ENCODE measurements at places on chromosomes 5 and 9.

- DNase-seq: no peak
Measured at GRCh38 chr5:101843055-101843454, 453.0 kb downstream of the SLCO4C1 start.

GRCh38 chr5:143582176-143582575 is 178.7 kb upstream of the NR3C1 start:
- no peak for DNase-seq

- DNase-seq: no peak
Measured at GRCh38 chr5:141864371-141865370, 13.5 kb downstream of the PCDH1 start.

DNA sequence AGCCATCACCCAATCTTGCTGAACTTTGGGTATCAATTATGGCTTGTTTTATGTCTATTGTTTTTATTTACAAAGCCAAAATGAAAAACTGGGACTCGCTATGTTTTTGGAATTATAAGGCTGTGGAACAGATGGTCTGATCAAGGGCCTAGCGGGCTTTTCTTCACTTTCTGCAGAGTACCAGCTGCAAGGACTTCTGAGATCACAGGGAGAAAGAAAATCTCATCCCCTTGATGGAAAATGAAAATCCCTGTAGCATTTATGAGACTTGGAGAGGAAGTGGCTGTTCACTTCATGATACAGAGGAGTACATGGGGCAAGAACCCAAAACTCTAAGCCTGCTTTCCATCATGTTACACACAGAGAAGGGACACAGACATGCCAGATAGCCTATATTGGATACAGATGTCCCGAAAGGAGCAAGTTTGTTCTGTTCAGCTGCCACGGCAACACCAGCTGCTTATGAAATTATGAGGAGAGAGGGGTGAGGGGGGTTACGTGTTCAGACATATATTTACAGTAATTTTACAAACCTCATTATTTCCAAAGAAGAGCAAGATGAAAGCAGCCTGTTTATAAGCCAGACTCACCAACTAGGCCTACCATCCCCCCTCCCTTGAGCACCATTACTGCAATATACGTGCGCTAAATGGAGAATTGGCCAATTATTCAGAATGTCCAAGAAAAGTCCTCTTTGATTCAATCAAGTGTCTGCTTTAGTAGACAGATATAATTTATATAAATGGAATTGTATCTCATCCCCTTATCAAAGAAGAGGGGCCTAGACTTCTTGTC is 220.0 kb downstream of the MARCHF11 start:
- DNase-seq: no peak

DNA sequence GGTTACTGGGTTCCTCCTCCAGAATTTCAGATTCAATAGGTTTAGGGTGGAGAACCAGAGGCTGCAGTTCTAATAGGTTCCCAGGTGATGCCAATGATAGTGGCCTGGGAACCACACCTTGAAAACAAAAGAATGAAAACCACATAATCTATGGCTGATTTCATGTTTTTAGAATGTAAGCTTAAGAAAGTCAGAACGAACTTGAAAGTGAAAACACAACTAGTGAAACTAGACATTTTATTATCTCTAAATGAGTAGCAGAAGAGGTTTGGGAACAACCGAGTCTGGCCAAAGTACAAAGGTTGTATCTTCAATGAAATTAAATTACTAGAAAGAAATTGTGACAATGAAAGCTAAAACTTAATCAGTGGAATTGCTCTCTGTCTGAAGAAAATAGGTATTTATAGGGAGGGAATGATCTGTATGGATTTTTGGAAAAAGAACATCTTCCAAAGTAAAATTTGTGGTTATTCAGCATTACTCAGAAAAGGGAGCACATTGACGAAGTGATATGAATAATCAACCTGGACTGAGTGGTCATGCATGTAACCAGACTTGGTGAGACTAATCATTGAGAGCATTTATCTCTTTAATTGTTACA is 24.9 kb upstream of the CEP120 start:
- DNase-seq: no peak

GRCh38 chr5:165631235-165631634 is 2125.8 kb downstream of the MAT2B start:
- no peak for DNase-seq

DNA sequence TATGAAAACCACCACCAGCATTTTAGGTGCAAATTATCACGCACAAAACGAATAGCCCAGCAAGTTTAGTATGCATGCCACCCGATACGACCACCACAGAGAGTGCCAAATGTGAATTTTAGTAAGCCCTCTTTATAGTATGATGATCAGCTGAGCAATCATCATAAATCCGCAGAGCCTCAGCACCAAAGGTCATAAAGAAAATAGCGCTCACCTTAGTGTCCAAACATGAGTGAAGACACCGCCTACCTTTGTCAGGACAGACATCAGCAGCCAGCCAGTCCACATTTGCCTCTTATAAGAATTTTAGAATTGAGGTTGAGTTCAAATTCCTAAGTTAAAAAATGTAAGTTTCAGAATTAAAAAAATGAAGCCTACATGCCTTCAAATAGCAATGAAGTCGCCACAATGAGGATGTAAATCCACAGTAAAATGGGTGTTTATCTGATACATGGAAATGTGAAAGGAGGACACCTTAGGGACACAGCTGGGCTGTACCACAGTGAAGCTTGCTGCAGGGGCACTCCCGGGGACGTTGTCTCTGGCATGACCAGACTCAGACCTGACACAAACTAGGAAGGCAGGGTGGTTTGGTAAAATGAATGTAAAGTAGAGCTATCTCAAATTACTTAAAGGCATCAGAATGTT is 149.0 kb downstream of the AUH start:
- no peak for DNase-seq

DNA sequence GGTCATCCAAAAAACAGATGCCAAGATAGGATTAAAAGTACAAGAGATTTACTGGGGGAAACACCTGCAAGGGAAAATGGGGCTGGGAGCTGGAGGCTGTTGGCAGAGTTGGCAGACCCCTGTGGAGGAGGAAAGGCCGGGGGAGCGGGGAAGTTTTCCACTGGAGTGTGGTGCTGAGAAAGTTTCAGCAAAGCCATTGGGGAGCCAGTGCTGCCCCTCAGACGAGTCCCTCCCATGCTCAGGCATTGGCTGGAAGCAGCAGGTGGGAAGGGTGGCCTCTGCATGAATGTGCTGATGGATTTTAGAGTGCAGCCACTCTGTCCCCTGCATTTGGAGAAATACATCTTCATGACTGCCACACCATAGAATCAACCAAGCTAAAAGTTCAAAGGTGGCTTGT is 52.8 kb downstream of the TTC1 start:
- no peak for DNase-seq

- no peak for DNase-seq
Measured at GRCh38 chr9:110842169-110842568, 173.6 kb downstream of the MUSK start.

DNA sequence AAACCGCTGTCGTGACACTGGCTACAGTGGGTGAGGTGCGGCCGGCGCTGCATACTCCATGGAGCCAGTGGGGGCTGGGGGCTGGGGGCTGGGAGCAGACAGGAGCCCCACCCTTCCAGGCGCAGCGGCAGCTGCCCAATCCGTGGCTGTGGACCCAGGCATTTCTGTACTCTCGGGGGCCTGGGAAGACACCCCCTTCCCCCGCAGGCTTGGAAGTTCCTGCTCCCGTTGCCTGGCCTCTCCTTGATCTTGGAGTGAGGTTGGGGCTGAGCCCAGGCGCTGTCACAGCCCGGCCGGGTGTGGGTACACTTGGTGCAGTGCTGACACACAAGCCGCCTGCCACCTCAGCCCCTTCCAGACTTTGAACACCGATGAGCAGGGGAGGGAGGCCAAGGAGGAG is 27.7 kb upstream of the GGTA1 start:
- DNase-seq: no peak

DNA sequence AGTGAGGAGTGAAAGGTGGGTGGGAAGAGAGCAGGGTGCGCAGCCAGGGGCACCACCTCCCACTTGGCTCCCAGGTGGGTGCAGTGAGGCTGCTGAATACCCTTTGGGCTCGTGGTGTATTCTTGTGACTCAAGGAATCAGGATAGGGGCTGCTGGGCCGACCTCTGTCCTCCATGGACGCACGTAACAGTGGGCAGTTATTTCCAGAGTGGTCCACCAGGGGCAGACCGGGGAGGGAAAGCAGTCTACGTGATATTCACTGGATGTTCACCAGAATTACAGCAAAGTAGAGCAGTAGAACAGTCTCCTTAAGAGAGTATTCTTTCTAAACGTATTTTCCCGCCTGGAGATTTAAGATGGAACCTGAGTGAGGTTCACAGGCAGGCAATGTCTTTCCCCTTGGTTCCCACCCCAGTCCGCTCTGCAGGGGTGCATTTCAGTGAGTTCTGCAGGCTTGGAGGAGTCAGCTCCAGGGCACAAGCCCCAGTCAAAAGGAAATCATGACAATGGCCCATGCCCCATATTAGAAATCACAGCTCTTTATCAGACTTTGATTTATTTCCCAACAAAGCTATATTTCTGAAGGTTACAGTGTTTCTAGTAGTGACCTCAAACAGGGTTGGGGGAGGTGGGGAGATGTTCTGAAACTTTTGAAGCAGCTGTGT is 88.7 kb downstream of the SYK start:
- no peak for DNase-seq

DNA sequence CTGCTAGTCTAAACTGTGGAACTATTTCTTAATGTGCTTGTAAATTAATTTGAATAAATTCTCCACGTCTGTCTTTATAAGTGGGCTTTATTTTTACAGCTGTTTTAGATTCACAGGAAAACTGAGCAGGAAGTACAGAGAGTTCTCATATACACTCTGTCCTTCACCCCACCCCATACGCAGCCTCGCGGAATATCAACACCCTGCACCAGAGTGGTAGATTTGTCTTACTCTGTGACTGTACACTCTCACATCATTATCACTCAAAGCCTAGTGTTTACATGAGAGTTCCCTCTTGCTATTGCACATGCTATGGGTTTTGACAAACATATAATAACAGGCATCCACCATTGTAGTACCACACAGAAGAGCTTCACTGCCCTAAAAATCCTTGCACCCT is 179.7 kb upstream of the DAB2 start:
- DNase-seq: no peak

DNA sequence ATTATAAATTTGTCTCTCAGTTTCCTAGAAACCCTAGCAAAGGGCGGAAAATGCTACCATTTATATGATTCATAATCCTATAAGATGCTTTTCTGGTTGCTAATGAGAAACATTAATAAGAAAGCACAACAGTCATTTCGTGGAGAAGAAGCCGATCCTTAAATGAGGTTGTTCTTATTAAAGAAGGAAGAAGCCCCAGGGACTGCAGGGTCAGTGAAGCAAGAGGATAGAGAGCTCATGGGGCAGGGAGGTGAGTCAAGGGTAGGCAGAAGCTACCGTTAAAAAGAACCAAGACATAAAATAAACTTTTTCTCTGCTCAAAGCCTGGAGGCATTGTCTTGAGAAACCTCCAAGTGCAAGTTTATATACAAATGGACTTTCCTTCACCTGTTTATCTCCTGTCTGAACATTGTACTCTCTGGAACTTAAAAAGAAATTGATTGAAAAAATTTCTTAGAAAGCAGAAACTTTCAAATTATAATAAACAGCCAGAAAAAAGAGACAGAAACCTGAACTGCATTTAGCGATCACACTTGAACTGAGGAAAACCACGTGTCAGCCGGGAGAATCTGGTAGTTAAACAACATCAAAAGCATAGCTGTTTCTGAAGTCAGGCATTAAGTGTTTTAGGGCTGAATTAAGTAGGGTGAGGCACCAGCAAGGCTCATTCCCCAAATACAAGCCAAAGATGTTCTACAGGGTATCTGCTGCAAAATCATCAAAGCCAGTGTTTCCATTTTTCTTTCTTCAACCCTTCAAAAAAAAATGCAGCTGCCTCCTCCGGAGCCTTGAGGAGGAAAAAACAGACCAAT is 21.9 kb downstream of the HTR4 start:
- DNase-seq: no peak

GRCh38 chr9:69370430-69370829 is 45.4 kb downstream of the ENTREP1 start:
- DNase-seq: no peak

GRCh38 chr5:150307617-150308426 is 5.1 kb upstream of the ARSI start:
- no peak for DNase-seq

DNA sequence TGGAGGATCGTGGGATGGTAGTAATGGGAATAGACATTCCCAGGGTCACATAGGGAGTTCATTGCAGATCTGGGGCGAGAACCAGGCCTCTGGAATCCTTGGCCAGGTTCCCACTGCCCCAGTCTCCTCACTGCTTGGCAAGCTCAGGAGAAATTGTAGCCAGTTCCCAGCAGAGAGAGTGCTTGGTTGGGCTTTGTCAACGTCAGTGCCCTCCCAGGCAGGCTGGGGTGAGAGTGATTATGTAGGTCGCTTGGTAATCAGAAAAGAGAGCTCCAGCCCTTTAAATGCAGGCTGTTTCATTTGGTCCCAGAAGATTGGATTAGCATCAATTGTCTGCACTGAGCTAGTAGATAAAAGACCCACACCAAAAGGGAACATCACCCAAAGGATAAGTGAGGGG is 51.8 kb upstream of the GALNT10 start:
- no peak for DNase-seq

DNA sequence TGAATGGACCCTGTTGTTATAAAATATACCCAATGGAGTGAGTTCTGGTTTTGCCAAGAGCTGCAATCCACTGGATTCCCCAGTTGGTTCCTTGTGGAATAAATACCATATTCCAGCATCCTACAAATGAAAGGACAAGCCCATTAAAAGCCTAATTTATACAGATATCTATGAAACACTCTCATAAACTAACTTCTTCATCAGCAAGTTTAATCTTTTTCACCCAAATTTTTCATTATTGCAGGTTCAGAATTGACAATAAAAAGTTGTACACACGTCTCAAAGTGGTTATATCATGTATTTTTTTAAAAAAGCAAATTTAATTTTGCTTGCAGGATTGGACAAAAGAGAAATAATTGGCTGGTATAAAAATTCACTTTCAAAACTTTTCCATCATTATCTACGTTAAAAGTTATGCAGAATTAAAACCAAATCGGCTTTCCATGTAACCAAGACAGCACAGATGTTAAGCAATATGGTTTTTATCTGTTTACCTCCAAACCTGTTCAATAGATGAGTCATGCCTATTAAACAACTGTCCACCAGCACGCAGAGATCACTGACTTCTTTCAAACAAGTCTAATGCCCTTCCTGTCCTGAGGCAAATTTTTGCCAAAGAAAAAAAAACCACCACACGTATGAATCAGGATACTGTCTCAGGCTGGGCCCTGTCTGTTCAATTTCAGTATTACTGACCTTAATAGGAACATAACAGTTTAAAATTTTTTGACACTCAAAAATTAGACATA is 42.5 kb downstream of the CEMIP2 start:
- no peak for DNase-seq

- DNase-seq: no peak
Measured at GRCh38 chr5:141686648-141687416, 4.8 kb upstream of the ARAP3 start.

- no peak for DNase-seq
Measured at GRCh38 chr9:109286981-109287380, 33.9 kb downstream of the EPB41L4B start.

DNA sequence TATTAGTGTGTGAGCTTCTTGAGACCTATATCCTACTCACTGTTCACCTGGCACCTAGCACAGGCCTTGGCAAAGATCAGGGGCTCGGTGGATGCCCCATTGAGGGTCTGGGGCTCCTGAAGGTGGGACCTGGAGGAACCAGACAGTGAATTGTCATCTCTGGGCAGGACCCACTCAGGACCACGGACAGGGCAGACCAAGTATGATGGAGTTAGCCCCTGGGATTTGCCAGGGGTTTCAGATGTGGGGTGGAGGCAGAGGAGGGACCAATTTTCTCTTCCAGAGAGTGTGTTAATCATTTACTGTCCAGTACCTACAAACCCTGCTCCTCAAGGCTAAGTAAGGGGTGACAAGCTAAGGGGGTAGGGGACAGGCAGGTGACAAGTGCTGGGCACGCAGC is 29.3 kb upstream of the TBC1D2 start:
- no peak for DNase-seq
